ENCODE measurements at places on chromosomes 16 and 17.

- DNase-seq = no peak
Observed at GRCh38 chr17:48609759-48610281, 997 bp downstream of the HOXB7 start.

GRCh38 chr17:74579900-74580299, 12.2 kb downstream of the CD300LD start:
- no peak for DNase-seq

- DNase-seq = no peak
Observed at GRCh38 chr16:73011926-73012325, 36.0 kb downstream of the ZFHX3 start.

- no peak for DNase-seq
Observed at GRCh38 chr16:81448154-81449131, 3.8 kb downstream of the CMIP start.

- no peak for DNase-seq
Observed at GRCh38 chr16:89155184-89155679, 16.3 kb upstream of the CDH15 start.

DNA sequence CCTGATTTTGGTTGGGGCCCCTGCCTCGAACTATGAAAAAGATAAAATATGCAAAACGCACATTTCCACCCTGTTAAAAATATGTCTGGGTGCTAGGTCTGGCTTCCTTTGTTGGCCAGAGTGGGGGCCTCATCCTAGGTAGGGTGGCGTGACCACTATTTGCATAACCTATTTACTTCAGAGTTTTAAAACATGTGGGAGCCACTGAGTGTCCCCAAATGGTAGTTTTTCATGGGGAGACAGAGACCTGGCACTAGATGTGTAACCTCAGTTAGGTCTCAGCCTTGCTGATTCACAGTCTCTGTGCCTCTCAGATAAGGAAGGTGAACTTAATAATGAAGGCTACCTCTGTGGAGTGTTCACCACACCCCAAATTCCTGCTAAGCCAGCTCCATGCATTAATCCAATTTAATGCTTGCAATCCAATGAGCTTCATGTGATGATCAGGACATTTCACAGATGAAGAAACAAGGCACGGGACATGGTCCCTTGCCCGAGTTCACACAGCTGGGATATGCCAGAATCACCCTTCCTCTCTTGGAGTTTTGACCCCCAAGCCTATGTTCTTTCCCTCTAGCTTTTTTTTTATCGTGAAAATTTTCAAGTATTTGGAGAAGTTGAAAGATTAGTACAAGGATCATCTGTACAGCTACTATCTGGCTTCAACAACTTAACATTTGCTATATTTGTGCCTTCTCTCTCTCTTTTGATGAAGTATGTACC, 103.4 kb downstream of the IRF8 start:
- no peak for DNase-seq

GRCh38 chr17:1095090-1095852, 84.5 kb downstream of the ABR start:
- no peak for DNase-seq

GRCh38 chr17:77485089-77485833, 344.5 kb downstream of the SEC14L1 start:
- no peak for DNase-seq

DNA sequence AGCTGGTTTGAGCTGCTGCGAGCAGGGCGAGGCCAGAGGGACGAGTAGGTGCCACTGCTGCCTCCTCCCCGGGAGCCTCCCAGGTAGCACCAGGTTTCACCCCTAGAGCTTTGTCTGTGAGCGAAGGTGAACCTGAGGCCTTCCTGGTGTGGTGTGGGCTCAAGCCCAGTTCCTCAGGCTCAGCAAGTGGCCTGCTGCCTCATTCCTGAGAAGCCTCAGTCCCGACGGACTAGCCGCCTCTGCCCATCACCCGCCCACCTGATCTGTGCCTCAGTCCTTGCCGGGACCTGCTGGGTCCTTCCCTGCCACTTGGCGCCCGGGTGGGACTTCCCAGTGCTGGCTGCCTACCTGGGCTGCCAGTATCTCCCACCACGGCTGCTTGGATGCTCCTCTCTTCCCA, 1.7 kb downstream of the NLRC3 start:
- DNase-seq = no peak

GRCh38 chr17:55576996-55577586, 65.8 kb upstream of the SMIM36 start:
- DNase-seq = peak; percentile 56

- DNase-seq = no peak
Observed at GRCh38 chr16:9658164-9658563, 524.1 kb downstream of the GRIN2A start.

- no peak for DNase-seq
Observed at GRCh38 chr17:34261568-34262337, 6.7 kb downstream of the CCL2 start.

GRCh38 chr16:78906135-78906534, 694.4 kb downstream of the MAF start:
- no peak for DNase-seq

DNA sequence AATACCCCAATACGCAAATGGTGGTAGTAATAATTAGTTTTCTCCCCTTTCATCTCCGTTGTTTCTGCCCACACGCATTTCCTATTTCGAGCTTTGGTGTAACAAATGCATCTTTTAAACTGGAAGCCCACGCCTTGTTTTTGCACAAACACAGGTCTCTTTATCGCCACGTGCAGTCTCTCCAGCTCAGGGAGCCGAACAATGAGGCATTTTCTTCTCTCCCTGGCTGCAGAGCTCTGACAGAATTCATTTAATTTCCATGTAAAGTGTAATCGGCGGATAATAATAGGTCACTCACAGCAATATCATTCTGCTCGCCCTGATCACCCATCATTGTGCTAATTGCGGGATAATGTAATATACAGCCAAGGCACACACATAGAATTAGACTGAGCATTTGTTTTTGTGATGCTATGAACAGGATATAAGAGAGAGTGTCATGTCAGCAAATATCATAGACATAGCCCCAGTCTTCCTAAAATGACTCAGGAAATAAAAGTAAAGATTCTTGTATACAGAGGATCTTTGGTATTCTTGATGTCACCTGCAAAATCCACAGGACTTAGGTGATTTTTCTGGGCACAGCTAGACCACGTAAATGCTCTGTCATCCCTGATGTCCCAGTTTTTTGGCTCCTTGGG, 452.6 kb upstream of the CDH11 start:
- DNase-seq = no peak

GRCh38 chr17:37392024-37392590, 14.5 kb downstream of the ACACA start:
- DNase-seq = no peak

GRCh38 chr16:59880611-59881010, 1146.5 kb upstream of the GOT2 start:
- no peak for DNase-seq

GRCh38 chr17:1298606-1299005, 19.1 kb downstream of the TRARG1 start:
- DNase-seq = no peak

GRCh38 chr16:27232901-27233625, 29.7 kb downstream of the KDM8 start:
- no peak for DNase-seq

GRCh38 chr17:7656958-7657609, 6.4 kb downstream of the ATP1B2 start:
- no peak for DNase-seq

DNA sequence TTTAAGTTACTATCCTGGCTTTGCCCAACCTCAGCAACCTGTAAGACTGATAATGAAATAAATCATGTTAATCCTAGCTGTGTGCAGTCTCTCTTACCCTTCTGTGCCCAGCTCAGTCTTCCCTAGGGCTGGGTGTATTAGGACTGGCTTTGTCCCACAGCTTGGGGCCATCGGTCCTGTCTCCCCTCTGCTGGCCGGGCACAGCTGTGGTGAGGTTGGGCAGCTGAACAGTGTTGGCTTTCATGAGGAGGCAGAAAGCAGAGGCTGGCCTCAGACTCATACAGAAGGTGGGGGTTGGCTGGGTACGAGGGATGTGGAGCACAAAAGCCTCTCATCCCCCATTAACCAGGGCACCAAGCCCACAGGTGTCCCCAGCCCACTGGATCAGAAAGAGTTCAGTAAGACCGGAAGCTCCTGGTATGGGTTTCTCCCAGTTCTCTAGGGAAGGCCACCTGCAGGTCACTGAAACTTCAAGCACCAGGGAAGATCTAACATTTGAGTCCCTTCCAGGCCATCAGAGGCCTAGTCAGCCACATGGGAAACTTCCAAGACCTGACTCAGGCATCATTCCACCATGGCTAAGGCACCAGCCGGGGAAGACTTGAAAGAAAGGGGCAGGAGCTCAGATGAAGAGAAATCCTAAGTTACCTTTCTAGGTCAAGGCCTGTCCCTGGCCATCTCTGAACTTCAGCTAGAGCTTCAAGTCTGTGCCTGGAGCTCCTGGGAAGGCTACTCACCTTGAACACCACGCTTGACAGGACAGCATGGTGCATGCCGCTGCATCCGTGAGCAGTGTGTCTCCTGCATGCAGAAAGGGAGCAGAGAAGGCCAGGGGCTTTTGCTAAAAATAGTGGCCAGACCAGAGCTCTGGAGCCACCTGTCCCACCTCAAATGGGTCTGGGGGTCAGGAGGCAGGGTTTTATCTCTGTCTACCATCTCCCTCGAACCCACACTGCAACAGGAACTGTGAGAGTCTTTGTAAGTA, 8.8 kb downstream of the CNP start:
- DNase-seq = no peak

- DNase-seq = no peak
Observed at GRCh38 chr17:81651692-81652091, 4.7 kb downstream of the PDE6G start.

GRCh38 chr17:80024206-80024972, 11.3 kb downstream of the TBC1D16 start:
- no peak for DNase-seq

DNA sequence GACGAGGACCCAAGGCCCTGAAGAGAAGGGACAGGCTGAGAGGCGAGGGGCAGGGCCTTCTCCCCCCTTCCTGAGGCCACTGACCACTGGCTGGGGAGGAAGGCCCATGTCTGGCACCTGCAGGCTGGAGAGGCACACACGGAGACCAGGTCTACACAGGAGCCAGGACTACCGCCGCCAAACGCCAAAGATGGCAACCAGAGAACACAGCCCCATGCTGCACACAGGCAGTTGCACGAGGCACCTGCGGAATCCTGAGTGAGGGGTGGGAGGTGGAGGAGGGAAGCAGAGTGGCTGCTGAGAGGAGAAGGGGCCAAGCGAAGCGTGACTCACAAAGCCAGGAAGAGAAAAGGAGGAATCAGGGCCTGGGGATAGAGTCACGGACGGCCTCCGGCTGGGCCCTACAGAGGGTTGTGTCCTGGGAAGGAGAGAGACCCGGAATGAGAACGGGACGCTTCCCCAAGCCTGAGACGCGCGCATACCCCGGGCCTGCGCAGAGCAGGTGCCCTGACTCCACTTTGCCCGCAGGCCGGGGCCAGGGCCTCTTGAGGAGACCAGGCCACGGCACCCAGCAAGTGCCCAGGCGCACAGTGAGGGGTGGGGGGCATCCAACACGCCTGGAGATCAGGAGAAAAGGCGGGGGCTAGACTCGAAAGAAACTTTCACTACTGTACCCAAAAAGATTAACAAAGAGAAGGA, 28.7 kb upstream of the C16orf95 start:
- no peak for DNase-seq

GRCh38 chr17:8025176-8025911, 13.5 kb upstream of the ALOX15B start:
- DNase-seq = no peak
